ENCODE measurements at places on chromosomes 12 and 14. TPM values are rescaled to one million over a fixed set of nuclear protein-coding genes. Genes with fewer than 3 reads are reported as not detected.

STXBP6 gene
- total RNA-seq = not detected

BBOF1 gene
- total RNA-seq = 2.4 TPM

AHSA1 gene
- total RNA-seq = 88.4 TPM

DNA sequence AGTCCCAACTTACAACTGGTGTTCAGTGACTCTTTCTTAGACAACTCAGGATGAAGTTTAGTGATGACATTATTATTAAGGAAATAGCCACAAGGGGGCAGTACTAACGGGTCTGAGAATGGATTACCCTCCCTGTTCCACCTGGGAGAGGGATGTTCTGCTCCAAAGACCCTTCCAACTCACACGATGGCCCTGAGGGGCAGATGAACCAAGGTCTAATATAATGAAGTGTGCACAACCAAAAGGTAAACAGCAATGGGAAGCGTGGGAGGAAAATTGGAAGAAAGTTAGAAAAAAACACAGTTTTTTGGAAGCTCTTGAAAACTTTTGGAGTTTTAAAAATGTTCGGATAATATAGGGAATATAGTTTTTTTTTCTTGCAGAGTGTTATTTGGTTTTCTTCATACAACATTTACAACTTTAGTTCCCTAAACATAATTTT is 24.0 kb downstream of the FGF6 start:
- H3K27ac ChIP-seq = no peak overlapping the region
- no peaks in the 10 kb centered on the region for H3K36me3 ChIP-seq
- no peak overlapping the region for H3K4me3 ChIP-seq

- H3K4me3 ChIP-seq = peak overlapping the region; percentile 52
- no peak for DNase-seq
- H3K27ac ChIP-seq = no peak overlapping the region
- no peaks in the 10 kb centered on the region for H3K36me3 ChIP-seq
- H3K27me3 ChIP-seq = no peaks in the 10 kb centered on the region
- H3K4me1 ChIP-seq = peaks cover 13% of the 10 kb centered on the region
Observed at GRCh38 chr14:60327447-60328331, 78.7 kb downstream of the PPM1A start.

DNA sequence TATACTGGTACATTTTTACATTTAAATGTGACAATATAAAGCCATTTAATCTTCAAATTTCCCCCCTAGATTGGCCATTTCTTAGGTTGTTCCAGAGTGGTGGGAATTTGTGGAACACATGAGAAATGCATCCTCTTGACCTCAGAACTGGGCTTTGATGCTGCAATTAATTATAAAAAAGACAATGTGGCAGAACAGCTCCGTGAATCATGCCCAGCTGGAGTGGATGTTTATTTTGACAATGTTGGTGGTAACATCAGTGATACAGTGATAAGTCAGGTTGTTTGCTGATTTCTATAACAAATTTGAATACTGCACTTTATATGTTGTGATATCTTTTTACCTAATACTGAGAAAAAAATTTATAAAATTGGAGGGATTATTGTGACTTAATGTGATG is 7.6 kb upstream of the ZNF410 start:
- no peaks in the 10 kb centered on the region for H3K4me1 ChIP-seq
- H3K36me3 ChIP-seq = no peaks in the 10 kb centered on the region
- no peak overlapping the region for H3K4me3 ChIP-seq
- no peaks in the 10 kb centered on the region for H3K27me3 ChIP-seq
- H3K27ac ChIP-seq = no peak overlapping the region
- DNase-seq = no peak

DNA sequence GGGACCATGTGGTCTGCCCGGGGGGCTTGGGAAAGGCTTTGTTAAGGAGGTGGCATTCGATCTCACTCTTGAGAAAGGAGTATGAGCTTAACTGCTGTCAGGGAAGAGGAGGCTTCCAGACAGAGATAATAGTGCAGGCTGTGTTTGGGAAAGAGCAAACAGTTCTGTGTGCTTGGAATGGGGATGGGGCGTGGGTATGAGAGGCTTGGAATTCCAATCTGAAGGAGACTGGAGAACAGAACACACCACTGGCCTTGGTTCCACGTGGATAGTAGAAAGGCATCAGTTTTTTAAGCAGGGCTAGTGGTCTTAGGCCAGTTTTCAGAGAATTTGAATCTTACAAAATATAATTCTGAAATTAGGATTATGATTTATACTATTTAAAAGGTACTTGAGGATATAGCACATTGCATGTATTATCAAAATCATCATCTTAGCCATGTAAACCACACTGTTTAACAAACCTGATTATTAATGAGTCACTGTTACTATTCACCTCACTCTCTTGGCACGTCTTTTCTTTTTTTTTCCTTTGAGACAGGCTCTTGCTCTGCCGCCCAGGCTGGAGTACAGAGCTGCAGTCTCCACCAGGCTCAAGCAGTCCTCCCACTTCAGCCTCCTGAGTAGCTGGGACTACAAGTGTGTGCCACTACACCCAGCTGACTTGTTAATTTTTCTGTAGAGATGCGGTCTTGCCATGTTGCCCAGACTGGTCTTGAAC is 38.5 kb upstream of the KCNK13 start:
- DNase-seq = no peak
- H3K27ac ChIP-seq = no peak overlapping the region
- no peaks in the 10 kb centered on the region for H3K27me3 ChIP-seq
- H3K36me3 ChIP-seq = peaks cover 3% of the 10 kb centered on the region
- H3K4me1 ChIP-seq = no peaks in the 10 kb centered on the region
